ENCODE measurements at places on chromosomes 5 and 9. TPM values are rescaled to one million over a fixed set of nuclear protein-coding genes. Genes with fewer than 3 reads are reported as not detected.

TOR1B gene
- 26.0 TPM for total RNA-seq

MYO10 gene
- 67.0 TPM for total RNA-seq

BTNL8 gene
- 4.5 TPM for total RNA-seq

TAF1L gene
- not detected for total RNA-seq

MEGF10 gene
- total RNA-seq = 0.26 TPM

ZNG1A gene
- total RNA-seq = 24.7 TPM

GRCh38 chr5:1103093-1103492, 8.8 kb downstream of the SLC12A7 start:
- peak overlapping the region; percentile 29 for H3K4me3 ChIP-seq
- H3K27me3 ChIP-seq = no peaks in the 10 kb centered on the region
- H3K27ac ChIP-seq = no peak overlapping the region
- H3K36me3 ChIP-seq = no peaks in the 10 kb centered on the region
- DNase-seq = no peak

DNA sequence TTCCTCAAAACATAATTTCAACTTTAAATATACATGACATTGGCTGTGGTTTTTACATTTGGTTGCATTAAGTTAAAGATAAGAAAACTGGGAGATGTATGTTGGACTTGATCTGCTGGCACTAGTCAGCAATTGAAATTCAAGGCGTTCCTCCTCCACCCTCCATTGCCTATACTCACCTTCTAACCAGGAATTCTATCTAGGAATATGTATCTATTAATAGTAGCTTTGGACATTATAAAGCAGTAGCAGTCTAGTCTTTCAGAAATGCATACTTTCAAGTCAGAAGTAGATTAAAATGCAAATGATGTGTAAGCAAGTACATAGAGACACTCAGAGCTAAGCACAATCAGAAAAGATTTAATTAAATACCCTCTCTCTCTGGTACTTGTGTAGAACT, 24.9 kb downstream of the FER start:
- H3K36me3 ChIP-seq = no peaks in the 10 kb centered on the region
- H3K4me1 ChIP-seq = no peaks in the 10 kb centered on the region
- H3K27me3 ChIP-seq = no peaks in the 10 kb centered on the region
- DNase-seq = no peak
- no peak overlapping the region for H3K4me3 ChIP-seq

DNA sequence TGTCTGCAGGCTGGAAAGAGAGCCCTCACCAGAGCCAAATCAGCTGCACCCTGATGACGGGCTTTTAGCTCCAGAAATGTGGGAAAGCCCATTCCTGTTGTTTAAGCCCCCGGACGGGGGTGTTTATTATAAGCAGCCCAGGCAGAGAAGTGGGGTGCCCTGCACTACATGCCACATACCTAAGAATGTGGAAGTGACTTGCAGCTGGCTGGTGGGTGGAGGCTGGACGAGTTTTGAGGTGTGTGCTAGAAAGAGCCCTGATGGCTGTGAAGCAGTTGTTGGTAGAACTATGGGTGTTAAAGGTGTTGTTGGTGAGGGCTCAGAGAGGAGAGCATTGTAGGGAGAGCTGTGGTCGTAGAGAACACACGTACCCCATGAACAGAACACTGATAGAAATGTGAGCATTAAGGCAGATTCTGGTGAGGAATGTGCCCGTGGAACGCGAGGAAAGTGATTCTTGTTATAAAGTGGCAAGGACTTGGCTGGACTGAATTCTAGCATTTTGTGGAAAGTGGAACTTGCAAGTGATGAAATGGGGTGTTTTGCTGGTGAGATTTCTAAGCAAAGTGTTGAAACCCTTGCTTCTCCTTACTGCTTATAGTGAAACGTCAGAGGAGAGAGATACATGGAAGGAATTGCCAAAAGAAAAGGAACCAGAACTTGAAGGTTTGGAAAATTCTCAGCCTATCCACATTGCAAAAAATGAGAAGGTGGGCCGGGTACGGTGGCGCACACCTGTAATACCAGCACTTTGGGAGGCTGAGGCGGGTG, 38.9 kb downstream of the AHRR start:
- H3K4me1 ChIP-seq = no peaks in the 10 kb centered on the region
- DNase-seq = no peak
- H3K27ac ChIP-seq = peak overlapping the region; percentile 11
- no peaks in the 10 kb centered on the region for H3K27me3 ChIP-seq

DNA sequence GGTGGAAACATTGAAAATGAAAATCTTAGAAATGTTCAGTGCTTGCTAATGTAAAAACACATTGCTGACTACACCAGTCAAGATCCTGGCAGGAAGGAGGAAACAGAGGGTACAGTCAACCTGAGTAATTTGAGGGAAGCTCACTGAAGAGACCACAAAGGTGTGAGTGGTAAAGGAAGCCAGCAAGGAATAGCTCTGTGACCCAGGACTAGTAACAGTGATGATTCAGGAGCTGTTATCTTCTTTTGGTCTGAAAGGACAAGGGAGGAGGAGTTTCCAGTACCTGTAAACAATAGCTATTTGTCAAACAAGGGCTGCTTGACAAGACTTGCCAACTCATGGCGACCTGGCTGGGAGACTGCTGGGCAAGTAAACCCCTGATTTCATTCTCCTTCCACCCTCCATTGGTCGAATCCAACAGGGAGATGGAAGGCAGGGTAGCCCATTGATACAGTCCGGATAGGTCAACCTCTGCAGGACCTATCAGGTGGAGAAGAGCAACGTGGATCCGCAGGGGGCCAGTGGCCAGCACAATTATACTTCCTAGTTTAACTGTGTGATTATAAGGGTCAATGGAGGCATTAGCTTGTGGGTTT, 68.1 kb downstream of the MAMDC2 start:
- no peaks in the 10 kb centered on the region for H3K36me3 ChIP-seq
- DNase-seq = no peak

DNA sequence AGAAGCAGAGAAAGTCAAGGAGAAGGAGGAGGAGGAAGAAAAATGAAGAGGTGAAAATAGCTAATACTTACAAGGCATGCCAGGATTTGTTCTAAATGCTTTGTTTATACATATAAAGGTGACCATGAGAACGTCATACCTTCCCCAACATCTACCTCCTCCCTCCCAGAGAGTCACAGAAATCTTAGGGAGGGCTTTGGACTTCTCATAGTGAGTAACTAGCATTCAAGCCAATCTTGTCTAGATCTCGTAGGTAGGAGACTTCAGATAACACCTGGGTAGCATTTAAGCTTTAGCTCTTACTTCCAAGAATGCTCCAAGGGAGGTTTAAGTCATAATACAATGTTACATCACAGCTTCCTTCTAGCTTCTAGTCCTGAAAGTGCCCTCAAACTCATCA, 36.5 kb upstream of the GPBP1 start:
- H3K27ac ChIP-seq = no peak overlapping the region
- H3K27me3 ChIP-seq = no peaks in the 10 kb centered on the region
- DNase-seq = no peak

- no peak for DNase-seq
- peak overlapping the region; percentile 11 for H3K4me3 ChIP-seq
- H3K27me3 ChIP-seq = no peaks in the 10 kb centered on the region
- H3K4me1 ChIP-seq = peaks cover 46% of the 10 kb centered on the region
Observed at GRCh38 chr5:151006704-151007334, 13.6 kb upstream of the GPX3 start.

- no peak overlapping the region for H3K27ac ChIP-seq
- H3K4me1 ChIP-seq = no peaks in the 10 kb centered on the region
- DNase-seq = no peak
- no peaks in the 10 kb centered on the region for H3K27me3 ChIP-seq
- H3K36me3 ChIP-seq = no peaks in the 10 kb centered on the region
Observed at GRCh38 chr9:13769006-13769405, 489.5 kb upstream of the MPDZ start.

DNA sequence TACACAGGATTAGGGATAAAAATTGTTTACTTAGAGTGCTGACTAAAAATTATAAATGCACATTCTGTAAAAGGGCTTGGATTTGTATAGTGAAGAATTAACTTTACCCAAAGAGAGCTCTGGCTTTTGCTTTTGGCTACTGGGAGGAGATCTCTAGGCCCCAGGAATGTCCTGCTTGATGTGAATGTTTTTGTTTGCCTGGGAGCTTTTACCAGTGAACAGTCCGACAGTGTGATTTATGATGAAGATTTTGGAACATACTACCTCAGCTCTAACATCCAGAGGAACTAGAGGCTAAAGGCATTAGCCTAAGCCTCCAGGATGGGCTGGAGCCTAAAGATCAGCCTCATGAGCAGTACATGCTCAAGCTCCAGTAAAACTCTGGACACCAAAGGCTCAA, 103.7 kb upstream of the RFX3 start:
- H3K4me1 ChIP-seq = no peaks in the 10 kb centered on the region
- DNase-seq = no peak
- no peak overlapping the region for H3K4me3 ChIP-seq
- H3K36me3 ChIP-seq = no peaks in the 10 kb centered on the region
- no peak overlapping the region for H3K27ac ChIP-seq

GRCh38 chr5:90095292-90096060, 314.1 kb downstream of the CETN3 start:
- no peak for DNase-seq
- H3K4me3 ChIP-seq = no peak overlapping the region
- H3K27ac ChIP-seq = no peak overlapping the region

GRCh38 chr9:81729135-81729534, 39.8 kb upstream of the TLE1 start:
- H3K36me3 ChIP-seq = no peaks in the 10 kb centered on the region
- H3K4me1 ChIP-seq = no peaks in the 10 kb centered on the region
- no peak overlapping the region for H3K4me3 ChIP-seq
- no peaks in the 10 kb centered on the region for H3K27me3 ChIP-seq

- no peaks in the 10 kb centered on the region for H3K27me3 ChIP-seq
- DNase-seq = no peak
- H3K4me1 ChIP-seq = no peaks in the 10 kb centered on the region
- H3K36me3 ChIP-seq = no peaks in the 10 kb centered on the region
- H3K4me3 ChIP-seq = no peak overlapping the region
Observed at GRCh38 chr9:74172874-74173273, 324.3 kb upstream of the RORB start.

DNA sequence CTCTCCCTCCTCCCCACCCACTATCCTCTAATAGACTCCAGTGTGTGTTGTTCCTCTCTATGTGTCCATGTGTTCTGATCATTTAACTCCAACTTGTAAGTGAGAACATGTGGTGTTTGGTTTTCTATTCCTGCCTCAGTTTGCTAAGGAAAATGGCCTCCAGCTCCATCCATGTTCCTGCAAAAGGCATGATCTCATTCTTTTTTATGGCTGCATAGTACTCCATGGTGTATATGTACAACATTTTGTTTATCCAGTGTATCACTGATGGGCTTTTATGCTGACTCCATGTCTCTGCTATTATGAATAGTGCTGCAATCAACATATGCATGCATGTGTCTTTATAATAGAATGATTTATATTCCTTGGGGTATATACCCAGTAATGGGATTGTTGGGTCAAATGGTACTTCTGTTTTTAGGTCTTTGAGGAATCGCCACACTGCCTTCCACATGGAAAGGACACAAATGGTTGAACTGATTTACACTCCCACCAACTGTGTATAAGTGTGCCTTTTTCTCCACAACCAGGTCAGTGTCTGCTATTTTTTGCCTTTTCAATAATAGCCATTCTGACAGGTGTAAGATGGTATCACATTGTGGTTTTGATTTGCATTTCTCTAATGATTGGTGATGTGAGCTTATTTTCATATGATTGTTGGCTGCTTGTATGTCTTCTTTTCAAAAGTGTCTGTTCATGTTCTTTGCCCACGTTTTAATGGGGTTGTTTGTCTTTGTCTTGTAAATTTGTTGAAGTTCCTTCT, 96.5 kb upstream of the DAB2 start:
- H3K36me3 ChIP-seq = no peaks in the 10 kb centered on the region
- DNase-seq = no peak
- peak overlapping the region; percentile 56 for H3K27ac ChIP-seq
- no peaks in the 10 kb centered on the region for H3K27me3 ChIP-seq
- no peak overlapping the region for H3K4me3 ChIP-seq

DNA sequence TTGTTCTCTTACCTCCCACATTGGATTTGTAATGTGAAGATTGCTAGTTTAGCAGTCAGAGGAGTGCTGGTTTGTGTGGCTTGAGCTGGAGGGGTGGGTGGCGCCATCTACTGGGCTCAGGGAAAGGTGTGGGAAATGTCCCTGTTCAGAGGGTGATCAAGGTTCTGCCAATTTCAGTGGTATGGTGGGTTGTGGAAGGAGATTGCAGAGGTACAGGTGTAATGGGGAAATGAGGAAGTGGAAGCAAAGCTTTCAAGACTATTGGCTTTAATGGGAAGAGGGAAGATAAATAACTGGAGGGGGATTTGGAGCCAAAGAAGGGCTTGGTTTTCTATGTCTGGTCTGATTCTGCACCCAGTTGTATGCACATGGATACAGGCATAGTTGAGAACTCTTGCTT, 76.4 kb downstream of the OSMR start:
- H3K27ac ChIP-seq = no peak overlapping the region
- no peak overlapping the region for H3K4me3 ChIP-seq
- peaks cover 81% of the 10 kb centered on the region for H3K36me3 ChIP-seq
- H3K27me3 ChIP-seq = no peaks in the 10 kb centered on the region
- H3K4me1 ChIP-seq = no peaks in the 10 kb centered on the region

DNA sequence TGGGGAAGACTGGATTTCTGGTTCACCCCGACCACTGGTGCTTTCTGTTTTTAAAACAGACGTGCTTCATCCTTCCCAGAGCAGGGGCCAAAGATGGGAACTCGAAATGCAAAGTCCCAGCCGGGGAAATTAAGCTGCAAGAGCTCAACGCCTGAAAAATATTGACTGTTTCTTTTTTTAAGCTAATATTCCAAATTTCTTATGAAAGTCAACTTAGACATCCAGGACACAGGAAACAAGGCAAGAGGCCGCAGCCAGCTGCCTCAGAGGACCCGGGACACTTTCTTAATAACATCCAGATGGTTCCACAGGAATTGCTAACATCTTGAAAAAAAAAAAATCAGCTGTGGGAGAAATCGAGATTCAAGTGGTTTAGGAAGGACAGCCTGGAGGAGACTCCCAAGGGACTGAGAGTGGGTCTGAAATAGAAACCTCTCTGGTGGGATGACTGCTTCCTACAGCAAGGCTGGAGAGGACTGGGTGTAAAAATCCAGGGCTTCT, 144.9 kb downstream of the FGF1 start:
- H3K4me3 ChIP-seq = no peak overlapping the region
- no peaks in the 10 kb centered on the region for H3K36me3 ChIP-seq
- no peak for DNase-seq

DNA sequence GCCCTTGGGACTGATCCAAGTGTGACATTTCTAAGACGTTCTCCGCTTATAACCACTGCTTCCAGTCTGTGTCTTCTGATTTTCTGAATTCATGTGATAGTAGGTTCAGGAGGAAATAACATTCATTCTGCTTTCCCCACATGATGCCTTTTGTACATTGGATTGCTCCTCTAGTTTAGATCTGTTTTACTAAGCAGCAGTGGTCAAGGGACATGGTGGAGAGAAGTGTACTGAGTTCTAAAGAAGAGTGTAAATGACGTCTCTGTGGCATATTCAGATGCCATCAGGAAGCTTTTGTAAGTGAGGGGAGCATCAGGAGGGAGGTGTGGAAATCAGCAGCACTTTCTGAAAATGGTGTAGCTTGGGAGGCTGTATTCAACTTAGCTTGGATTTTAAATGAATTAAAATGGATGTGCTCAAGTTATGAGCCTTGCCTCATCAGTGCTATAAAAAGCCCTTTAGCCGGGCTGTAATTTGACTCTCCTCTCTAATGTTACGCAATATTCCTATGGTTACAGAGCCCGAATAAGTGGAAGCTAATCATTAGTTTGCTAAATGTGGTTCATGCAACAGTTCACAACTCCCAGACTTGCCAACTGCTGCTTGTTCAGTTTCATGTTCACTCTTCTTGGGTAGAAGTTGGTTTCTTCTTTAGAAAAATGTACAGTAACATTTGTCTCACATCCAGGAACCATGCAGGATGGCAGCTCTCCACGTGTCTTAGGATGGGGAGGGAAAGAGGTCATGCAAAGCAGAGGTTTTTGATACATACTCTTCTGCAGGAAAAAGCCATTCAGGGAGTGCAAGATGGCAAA, 281.3 kb downstream of the ARHGAP26 start:
- H3K36me3 ChIP-seq = no peaks in the 10 kb centered on the region
- H3K27me3 ChIP-seq = no peaks in the 10 kb centered on the region
- H3K27ac ChIP-seq = peak overlapping the region; percentile 55

All from upper lobe of right lung (tissue), 1 donor.